ENCODE measurements at places on chromosomes 12 and 14.

- no peak for DNase-seq
These were observed 174.2 kb downstream of the PPM1H start for GRCh38 chr12:62760779-62761178.

DNA sequence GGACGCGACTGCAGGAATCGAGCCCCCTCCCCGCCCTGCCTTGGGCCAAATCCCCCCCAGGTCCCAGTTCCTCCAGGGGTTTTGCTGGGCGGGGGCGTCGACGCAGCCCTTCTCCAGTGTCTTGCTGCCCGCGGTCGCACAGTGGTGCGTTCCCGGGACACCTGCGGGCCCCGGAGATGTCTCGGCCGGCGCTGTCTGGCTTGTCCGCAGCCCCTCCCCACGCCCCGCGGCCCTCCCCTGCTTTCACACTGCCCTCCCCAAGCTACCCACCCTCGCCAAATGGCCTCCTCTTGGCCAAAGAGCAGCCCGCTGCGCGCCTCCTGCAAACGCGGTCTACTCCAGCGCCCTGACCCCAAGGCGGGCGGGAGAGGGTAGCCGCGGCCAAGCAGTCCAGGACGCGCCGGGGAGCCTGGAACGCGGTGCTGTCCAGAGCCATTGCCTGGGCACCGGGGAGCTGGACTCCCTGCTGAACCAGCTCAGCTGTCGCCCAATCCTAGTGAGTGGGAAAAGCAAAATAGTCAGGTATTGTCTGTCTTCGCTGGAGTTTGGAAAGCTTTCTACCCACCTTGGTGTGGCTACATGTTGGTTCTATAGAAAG is 122.0 kb downstream of the AACS start:
- DNase-seq, result no peak

GRCh38 chr14:96445844-96446710 is 54.1 kb downstream of the AK7 start:
- no peak for DNase-seq

- DNase-seq, result no peak
These were observed 145.8 kb downstream of the RBM19 start for GRCh38 chr12:113820309-113820708.

DNA sequence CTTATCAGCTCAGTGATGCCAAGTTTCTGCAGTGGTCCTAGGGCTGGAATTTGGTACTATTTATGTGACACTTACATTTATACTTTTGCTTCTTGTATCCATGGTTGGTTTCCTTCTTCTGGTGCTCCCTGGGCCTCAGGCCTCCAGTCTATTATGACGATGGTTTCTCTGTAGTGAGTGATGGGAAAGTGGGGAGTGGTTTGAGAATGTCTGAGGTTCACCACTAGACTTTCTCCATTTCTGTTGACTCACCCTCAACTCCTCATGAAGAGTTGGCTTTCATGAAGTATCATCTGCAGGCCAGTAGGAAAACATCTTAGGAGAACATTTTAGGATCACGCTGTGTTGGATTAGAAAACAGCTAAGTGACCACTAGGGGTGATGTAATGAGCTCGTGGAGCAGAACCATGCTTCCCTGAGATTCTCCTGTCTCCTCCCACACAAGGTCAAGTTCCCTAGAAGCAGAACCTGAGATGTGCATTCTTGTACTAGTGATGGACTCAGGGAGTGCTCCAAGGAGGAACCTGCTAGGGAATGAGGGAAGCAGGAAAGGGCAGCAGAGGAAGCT is 32.1 kb downstream of the RPH3A start:
- no peak for DNase-seq

GRCh38 chr12:2288001-2288400 is 235.2 kb downstream of the CACNA1C start:
- DNase-seq, result no peak

- DNase-seq, result no peak
These were observed 2.6 kb upstream of the KLRK1 start for GRCh38 chr12:10392394-10392930.

DNA sequence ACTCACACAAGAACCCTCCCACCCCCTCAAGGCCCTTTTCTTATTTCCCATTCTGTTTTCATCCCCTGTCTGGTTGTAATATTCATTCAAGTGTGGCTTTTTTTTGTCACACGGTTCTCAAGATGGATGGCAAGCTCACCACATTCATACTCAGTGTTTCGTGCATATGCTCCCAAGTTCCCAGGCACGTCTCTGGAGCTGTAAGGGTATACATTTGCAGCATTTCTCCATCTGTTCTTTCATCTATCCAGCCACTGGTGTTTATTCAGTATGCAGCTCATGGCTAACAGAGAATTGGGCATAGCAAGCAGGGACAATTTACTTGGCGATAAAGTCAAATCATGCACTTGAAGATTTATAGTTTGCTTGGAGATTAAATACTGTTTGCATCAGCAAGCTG is 212.1 kb downstream of the GRIN2B start:
- DNase-seq, result no peak

DNA sequence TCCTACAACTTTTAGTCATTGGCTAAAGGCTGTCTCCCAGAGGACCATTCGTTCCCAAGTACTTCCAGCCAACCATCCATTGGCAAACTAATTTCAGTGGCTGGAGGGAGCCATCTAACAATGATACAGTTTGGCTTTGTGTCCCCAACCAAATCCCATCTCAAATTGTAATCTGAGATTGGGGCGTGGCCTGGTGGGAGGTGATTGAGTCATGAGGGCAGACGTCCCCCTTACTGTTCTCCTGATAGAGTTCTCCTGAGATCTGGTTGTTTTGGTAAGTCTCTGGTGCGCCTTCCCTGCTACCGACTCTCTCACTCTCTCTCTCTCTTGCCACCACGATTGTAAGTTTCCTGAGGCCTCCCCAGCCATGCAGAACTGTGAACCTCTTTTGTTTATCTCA is 99.7 kb upstream of the FUT8 start:
- DNase-seq, result no peak

DNA sequence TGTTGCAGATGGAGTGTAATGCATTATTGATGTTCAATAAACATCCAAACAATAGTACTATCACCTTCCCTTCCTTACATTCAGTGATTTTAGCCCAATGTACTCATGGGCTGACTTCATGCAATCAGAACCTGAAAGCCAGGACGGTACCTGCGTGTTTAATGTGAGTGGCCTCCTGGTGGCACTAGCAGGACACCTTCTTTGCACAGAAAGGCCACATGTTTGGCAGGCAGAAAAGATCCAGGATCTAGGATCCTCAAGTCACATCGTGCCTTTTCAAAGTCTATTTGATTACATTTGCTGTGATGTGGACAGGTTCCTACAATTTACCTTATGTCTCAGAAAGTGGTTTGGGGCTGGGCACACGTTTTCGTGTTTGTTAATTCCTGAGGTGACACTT is 82.9 kb downstream of the NEDD1 start:
- DNase-seq, result no peak

DNA sequence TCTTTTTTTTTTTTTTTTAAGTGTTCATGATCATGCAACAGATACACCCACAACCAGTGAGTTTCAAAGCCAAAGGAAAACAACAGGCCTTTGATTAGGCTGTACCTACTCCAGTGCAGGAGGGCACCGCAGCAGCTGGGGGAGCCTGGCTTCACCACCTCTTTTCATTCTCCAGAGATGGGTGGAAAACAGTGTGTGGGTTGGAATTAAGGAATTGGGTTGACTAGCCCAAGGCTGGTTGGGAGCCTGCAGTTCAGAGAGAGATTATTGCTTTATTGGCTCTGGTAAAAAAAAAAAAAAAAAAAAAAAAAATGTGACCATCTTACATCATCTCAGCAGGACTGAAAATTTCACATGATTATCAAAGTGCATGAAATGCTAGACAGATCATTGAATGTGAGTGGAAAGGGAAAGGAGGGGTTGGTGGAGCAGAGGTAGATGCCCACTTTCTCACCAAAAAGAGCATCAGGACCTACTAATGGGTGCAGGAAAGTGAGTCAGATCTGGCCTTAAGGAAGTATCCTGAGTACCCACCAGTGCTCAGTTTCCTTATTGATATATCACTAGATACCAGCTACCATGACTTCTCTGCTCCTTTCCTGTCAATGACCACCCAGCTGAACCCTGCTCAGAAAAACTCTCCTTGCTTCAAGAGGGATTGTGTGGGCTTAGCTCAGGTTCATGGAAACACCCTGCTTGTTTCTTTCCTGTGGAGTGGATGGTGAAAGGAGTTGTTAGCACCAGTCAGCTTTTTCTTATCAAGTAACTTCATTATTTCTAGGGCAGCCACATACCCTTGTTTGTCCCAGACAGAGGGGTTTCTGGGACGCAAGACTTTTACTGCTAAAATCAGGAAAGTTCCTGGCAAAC is 54.8 kb upstream of the DYRK2 start:
- no peak for DNase-seq

Measured in activated gamma-delta T cell treated with anti-CD3 and anti-CD28 coated beads, Interleukin-2, amount 50 U/mL, for 16 hours (primary cell).